MCF 10A (cell line): ENCODE measurements at places on chromosomes 4 and X. TPM values are rescaled to one million over a fixed set of nuclear protein-coding genes. Genes with fewer than 3 reads are reported as not detected.
A peak's percentile ranks its signal among the peaks of the same experiment; 100 is the strongest.

DNA sequence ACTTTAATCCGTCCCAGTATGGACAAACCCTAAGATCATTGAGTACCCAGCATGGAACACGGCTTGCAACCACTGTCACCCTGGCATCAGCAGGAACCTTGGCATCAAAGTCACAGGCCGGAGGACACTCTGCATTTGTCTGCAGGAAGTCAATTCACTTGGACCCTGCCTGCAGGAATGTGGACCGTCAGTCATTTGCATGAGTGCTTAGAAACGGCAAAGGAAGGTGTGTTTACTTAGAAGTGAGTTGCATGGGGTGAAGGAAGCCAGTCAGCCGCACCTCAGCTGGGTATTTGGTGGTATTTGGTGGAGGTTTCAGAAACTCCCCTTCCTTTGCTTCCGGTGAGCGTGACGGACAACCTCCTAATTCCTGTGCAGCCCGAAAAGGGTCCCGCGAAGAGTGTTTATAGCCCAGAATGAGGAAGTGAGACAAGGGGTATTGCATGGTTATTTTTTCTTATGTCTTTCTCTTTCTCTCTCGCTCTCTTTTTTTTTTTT lies 15.5 kb downstream of the P2RY8 start:
- H3K4me1 ChIP-seq, result no peaks in the 10 kb centered on the region
- DNase-seq, result no peak
- H3K27ac ChIP-seq, result no peak overlapping the region
- no peaks in the 10 kb centered on the region for H3K27me3 ChIP-seq

Gene ABHD18
- total RNA-seq, result 10.7 and 12.1 TPM in 2 replicates

Gene SLC9B1
- 0.77 and 0.86 TPM in 2 replicates for total RNA-seq

Gene UGT2B17
- not detected in 2 replicates for total RNA-seq

- DNase-seq, result peak; percentile 40
- no peaks in the 10 kb centered on the region for H3K36me3 ChIP-seq
Observed at GRCh38 chr4:185735866-185736400, 76.1 kb downstream of the SORBS2 start.
